ENCODE measurements at places on chromosomes 3 and 15.

DNA sequence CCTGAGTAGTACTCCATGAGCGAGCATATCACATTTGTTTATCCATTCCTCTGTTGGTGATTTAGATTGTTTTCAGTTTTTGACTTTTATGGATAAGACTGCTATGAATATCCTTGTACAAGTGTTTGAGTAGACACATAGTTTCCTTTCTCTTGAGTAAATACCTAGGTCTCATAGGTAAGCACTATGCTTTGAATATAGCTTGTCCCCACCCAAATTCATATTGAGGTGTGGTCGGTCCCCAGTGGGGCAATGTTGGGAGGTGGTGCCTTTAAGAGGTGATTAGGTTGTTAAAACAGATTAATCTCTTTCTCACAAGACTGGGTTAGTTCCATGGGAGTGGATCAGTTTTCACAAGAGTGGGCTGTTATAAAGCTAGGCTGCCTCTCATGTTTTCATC lies 42.8 kb downstream of the CDCP1 start:
- no peak for DNase-seq

DNA sequence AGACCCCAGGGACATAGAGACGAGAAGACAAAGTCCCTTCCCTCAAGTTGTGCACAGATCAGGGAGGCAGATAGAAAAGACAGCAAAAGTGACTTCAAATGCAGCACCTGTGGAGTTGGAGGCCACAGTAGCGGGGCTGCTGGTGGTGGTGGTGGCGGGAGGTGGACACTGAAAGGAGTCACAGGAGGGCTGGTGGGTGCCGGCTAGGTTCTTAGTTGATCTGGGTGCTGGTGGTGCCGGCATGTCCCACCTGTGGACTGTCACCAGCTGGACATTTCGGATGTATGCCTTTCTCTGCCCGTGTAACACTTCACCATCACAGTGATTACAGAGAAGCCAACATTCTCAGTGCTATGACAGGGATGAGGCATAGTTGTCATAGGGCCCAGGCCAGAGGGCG lies 49.2 kb upstream of the MTMR10 start:
- DNase-seq, result no peak

DNA sequence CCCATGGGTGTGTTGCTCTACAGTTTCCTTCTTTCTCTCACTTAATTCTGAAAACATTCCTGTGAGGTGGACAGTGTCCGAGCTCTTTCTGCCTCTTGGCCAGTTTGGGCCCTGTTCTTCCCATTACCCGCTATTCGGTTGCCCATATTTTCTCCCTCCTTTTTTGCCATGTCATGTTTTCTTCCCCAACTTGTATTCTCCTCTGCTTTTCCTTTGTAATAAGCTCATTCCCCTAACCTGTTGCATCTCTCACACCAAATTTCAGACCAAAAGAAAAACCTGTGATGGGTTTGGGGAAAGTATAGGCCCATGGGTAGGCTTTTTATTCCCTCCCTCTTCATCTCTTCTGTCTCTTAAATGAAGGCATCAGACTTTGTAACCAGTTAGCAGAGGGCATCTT lies 30.5 kb downstream of the NKIRAS1 start:
- DNase-seq, result no peak

GRCh38 chr15:92393071-92393979 lies at the start of gene ST8SIA2:
Gene ST8SIA2, plus strand, starts transcription at chr15:92393881. Its CDS starts 184 bp downstream, at chr15:92394065.
- DNase-seq, result no peak

- DNase-seq, result no peak
These were observed 74.7 kb upstream of the THBS1 start for GRCh38 chr15:39506146-39506545.

DNA sequence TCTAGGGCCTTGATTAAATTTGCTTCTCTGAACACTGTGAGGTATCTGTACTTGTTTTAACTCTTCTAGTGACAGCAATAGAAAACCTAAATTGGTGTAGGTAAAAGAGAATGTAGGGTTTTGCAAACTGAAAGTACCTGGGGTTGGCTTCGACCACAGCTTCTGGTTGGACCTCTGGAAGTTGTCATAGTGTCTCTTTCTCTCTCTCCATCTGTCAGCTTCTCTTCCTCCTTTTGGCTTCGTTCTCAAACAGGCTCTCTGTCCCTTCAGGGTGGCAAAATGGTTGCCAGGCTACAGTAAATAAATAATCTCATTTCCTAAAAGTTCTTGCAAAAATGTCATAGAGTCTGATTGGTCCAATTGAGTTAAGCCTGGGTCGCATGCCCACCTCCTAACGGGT lies 149.3 kb upstream of the CTDSPL start:
- DNase-seq, result no peak

DNA sequence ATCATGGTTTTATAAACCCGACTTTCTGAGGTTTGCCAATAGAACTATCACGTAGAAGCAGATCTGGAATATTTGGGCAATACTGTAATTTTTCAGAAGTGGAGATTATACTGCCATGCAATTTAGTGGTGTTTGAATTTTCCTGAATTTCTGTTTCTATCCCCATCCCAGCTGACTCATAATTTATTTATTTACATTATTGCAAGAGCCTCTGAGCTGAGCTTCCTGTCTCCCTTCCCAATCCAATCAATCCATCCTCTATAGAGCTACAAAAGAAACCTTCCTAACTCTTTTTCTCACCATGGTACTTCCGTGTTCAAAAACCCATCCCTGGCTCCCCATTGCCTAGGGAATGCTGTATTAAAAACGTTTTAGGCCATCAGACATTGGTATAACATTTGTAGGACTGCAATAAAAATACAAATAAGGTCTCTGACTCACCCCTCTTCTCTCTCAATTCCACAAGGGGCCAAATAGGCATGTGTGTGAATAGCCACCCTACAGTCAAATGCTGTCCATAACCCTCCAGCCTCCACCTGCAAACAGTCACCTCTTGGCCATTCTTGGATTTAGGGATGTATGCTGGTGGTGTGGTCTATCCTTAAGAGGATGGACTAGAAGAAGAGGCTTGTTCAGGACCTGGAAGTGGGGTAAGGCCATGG lies 190.7 kb downstream of the CD47 start:
- DNase-seq, result no peak

DNA sequence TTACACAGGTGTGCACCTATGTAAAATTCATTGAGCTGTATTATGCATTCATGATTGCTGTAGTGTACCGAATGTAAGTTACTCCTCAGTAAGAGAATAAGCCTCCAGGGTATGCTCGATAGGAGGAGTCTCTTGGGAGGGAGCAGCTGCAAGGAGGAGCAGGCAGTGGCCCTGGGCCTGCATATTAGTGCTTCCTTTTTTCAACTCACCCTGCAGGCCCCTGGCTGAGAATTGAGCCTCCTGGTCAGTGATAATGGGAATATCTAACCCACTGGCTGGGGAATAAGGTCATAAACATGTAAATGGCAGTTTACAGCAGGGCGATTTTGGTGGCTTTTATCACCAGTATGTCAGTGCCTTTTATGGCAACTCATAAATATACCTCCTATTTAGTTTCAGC lies 21.7 kb upstream of the SFMBT1 start:
- DNase-seq, result no peak

DNA sequence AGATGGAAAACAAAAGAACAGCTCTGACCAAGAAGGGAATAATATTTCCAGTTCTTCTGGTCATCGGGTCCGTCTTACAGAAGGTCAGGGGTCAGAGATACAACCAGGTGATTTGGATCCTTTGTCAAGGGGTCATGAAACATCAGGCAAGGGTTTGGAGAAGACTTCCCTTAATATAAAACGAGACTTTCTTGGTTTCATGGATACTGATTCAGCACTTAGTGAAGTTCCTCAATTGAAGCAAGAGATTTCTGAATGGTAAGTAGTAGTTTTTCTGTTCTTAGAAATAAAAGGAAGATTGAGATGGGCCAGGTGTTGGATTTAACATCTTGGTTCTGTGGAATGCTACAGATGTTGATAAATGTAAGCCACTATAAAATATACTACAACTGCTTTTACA lies 9.5 kb downstream of the MGA start:
- no peak for DNase-seq

- no peak for DNase-seq
These were observed 62.7 kb downstream of the DNASE1L3 start for GRCh38 chr3:58148049-58148448.

GRCh38 chr15:57444877-57445513 lies 68.7 kb downstream of the CGNL1 start:
- DNase-seq, result no peak

- DNase-seq, result no peak
These were observed at the start of gene CHRNA3 for GRCh38 chr15:78620527-78621421. Gene CHRNA3, minus strand, starts transcription at chr15:78620996. Its CDS starts 202 bp downstream, at chr15:78620794.

DNA sequence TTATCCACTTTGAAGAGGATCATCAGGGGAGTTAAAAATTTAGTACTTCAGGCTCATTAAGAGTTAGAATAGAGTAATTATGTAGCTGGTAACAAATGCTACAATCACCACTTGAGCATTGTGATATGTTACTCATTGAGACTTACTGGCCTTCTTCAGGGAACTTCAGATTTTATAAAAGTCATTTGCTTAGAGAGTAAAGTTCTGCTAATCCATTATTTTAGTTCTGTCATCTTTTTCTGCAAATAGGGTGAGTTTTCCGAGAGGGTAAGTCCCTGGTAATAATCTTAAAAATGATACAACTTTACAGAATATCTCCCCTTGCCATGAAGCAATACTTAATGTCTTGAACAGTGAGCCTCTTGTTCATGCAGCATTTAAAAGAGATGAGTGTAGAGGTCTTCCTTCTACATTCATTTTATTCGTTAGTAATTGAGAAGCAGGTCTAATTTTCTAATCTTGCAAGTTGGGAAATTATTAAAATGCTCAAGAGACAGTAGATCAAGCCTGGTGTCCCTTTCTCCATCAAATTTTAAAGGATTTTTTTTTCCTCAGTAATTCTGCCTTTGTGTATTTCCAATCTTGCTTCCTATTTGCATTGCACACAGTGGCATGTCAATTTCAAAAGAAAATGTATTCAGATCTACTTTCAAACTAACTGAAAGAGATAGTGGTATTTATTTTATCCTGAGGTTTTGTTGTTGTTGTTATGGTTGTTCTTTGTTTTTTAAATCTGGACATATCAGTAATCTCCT lies 52.6 kb downstream of the MBNL1 start:
- no peak for DNase-seq

DNA sequence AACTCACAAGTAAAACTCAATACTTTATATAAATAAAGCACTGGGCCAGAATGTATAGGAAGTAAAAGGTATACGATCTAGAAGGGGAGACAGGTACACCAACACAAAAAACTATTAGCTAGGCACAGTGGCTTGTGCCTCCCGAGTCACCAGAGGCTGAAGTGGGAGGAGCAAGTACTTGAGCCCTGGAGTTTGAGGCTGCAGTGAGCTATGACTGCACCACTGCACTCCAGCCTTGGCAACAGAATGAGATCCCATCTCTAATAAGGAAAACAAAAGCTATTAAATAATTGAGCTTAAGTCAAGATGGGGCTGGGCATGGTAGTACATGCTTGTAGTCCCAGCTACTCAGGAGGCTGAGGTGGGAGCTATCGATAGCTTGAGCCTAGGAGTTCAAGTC lies 17.0 kb downstream of the PIK3CB start:
- DNase-seq, result no peak

GRCh38 chr3:159882367-159882766 lies 106.3 kb upstream of the IL12A start:
- DNase-seq, result no peak

DNA sequence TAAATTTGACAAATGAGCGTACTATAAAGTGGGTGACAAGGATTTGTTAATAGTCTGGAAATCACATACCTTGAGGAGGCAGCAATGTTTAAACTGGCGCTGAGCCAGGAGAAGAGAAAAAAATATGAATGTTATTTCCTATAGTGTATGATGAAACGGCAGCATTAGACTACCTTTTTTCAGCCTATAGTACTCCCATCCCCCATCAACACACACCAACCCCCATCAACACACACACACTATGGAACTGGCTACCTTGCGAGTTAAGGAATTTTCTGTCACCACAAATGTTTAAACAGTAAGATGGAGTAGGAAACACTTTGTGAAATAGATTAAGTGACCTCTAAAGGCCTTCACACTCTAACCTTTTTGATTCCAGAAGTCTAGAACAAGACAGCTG lies 46.8 kb upstream of the ZCWPW2 start:
- no peak for DNase-seq

GRCh38 chr3:167862104-167862730 lies 126.7 kb downstream of the SERPINI1 start:
- DNase-seq, result no peak

GRCh38 chr3:87359826-87360225 lies 83.4 kb upstream of the POU1F1 start:
- no peak for DNase-seq

DNA sequence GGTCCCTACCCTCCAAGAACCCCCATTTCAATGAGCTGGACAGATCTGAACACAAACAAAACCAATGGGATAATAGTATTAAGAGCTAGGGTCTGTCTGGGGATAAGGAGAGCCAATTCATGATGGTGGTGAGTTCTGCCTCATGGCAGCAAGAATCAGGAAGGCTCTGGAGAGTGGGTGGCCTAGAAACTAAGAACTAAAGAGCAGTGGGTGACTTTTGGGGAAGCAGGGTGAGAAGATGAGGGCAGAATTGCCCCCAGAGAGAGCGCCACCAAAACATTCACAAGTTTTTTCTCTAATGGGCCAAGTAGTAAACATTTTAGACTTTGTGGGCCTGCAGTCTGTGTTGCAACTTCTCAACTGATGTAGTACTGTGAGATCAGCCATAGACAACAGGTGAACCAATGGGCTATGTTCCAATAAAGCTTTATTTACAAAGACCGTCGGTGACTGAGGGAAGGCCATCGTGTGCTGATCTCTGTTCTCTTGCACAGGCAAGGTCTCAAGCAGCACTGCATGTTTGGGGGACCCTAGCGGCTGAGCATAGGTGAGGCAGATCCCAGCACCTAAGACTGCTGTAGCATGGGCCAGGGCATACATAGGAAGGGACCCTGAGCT lies 225.5 kb upstream of the ST8SIA2 start:
- DNase-seq, result no peak

GRCh38 chr3:52865994-52866393 lies 31.2 kb upstream of the MUSTN1 start:
- no peak for DNase-seq

DNA sequence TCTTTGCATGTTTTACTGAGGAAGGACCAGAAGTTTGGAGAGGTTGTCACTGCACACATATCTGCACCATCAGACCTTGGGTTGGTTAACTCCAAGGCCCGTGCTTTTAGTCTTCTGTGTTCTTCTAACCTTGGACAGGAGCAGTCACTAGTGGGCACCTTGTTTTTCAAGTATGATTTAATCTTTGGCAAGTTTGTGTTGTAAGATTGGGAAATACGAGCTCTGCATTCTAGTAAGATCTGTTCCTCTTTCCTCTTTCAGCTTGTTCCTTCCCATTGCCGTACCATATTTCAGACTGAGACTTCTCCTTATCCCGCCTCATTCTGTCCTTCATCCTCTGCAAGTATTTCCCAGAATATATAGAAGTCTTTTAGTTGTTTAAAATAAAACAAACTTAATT lies 5.1 kb downstream of the TMOD2 start:
- no peak for DNase-seq

Data from activated naive CD4-positive, alpha-beta T cell treated with anti-CD3 and anti-CD28 coated beads, Interleukin-2, amount 10 ng/mL, durations not matched to agents 7 days and 5 days (primary cell).